Left ventricle myocardium inferior (tissue), 1 donor: ENCODE measurements at places on chromosomes 6 and 20.

DNA sequence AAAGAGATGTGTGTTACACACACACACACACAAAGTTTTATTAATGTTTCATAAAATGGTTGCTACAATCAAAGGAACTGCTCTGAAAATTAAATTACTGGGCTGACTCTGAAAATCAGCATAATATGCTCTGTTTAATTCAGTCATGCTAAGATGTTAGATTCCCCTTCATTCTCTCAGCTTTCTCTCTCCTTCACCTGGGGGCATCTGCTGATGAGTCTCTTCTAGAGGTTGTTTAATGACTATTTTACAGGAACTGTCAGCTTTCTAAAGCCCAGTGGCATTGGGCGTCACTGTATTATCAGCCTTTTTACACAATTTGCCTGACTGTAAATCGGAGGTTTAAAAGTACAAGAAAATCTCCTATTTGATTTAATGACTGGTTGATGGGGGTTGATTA is 559.7 kb upstream of the POU3F2 start:
- no peak for DNase-seq

DNA sequence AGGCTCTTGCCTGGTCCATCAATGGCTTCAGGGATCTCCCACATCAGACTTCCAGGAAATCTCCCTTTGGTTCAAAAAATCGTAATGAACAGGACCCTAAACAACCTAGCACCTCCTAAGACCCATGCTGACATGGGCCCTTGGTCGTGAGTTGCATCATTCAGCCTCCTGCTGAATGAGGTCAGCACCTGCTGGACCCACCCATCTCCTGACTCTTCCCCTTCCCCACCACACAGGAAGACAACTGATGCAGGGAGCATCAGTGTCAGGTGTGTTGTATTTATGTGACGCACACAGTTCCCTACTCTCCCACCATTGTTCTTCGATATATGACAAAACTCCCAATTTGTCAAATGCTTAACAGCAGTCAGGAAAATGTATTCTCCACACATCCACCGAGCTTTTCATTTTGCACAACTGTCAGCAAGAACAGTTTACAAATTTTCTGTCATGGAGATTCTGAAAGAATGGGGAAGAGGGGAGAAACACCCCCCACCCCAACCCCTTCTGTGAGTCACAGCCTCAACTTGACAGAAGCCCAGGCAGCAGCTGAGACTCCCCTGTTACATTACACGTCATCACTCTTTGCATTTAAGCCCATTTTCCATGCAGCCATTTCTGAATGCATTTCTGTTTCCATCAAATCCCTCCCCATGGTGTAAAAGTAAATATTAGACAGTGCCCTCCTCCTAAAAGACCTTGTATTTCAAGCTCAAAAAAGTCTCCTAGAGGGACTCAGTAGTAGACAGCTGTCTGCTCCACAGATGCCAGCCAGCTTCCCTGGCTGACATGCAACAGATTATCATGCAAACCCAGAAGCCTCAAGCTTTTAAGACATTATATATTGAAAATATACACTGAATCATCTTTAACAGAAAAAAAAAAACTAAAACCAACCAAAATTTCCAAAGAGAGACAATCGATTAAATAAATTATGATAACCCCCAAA is 577.5 kb downstream of the PTPRT start:
- no peak for DNase-seq

DNA sequence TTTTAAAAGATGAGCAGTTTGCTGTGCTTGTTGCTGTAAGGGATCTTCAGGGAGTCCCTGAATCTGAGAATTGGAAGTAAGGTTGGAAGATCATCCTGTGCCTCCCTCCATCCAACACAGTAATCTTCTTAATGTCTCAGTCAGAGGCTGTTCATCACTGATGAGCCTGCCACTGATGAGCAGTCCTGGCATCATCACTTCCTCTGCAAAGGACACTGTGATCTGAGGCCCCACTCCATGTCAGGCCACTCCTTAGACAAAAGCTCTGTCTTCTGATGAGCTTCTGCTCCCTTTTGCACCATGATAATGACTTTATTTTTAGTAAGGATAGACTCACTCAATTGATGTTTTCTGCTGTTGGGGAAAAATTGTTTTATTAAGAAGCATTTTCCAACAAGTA is 121.0 kb downstream of the UST start:
- no peak for DNase-seq

DNA sequence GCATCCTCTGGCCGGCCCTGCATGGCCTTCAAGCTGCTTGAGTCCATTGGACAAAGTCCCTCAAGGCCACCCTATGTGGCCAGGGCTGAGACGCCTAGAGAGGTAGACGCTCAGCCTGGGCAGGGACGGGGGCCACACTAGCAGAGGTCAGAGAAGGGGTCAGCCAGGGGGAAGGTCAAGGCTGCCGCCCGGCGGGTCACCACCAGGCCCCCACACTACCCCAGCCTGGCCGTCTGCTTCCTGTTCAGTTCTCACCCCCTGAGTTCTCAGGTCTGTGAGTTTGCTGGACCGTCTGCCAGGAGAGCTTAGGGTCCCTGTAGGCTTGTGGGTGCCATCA is 37.3 kb downstream of the NTSR1 start:
- DNase-seq = peak; percentile 0

DNA sequence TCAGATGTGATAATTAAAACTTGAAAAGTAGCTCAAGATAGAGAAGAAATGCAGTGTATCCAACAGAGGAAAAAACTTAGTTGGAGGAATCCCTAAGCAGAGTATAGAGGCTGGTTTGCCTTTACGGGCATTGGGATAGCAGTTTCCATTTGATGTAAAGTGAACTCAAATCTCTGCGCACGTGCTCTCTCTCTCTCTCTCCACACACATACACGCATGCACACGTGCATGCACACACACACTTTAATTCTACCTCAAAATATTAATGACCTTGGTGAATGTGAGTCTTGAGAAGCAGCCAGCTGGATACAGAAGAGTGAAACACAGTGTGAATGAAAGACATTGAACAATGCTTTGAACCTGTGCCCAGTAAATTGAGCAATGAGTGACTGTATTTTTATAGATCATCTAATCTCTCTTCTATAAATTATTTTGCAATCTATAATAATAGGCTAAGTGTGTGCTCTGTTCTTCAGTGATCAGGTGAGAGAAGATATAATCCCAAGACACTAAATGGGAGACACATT is 247.7 kb upstream of the FAM83B start:
- no peak for DNase-seq
